HTR-8/SVneo (cell line): ENCODE measurements at places on chromosomes 13 and 19.

- no peak for DNase-seq
Observed at GRCh38 chr19:32195706-32196610, 149.5 kb upstream of the ZNF507 start.

- no peak for DNase-seq
Observed at GRCh38 chr13:44322928-44323327, 50.7 kb upstream of the SERP2 start.

- no peak for DNase-seq
Observed at GRCh38 chr13:79222427-79223205, 183.4 kb downstream of the RBM26 start.

- DNase-seq, result no peak
Observed at GRCh38 chr13:69737129-69737935, 370.3 kb upstream of the ATXN8OS start.

DNA sequence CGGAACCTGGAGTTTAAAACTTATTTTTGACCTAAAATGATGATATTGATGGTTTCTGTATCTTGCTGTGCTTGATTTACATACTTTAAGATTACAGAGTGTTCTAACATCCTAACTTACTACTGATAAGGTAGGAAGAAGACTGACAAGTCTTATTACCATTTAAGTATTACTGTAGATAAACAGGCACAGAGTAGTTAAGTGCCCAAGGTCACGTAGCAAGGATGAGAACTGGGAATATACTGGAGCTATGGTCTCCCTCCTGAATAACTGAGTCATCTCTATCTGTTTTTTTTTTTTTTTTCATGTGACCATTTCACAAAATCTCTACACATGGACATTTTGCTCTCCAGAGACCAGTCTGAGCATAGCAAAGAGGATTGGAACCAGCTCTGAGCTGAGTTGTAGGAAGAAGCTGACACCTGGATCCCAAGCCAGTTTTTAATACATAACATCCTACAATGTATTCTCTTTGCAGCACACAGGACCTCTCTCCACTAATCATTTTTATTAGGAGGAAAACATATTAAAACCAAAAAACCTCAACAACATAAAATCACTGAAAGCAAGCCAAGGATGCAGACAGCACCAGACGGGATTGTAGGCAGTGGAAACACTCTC lies 173.5 kb downstream of the DNAJC15 start:
- no peak for DNase-seq

- DNase-seq, result no peak
Observed at GRCh38 chr19:30911491-30911890, 437.7 kb downstream of the TSHZ3 start.

GRCh38 chr13:98981369-98982080 lies 3.7 kb upstream of the DOCK9 start:
- no peak for DNase-seq

- DNase-seq, result no peak
Observed at GRCh38 chr13:109241160-109241559, 545.2 kb downstream of the IRS2 start.

GRCh38 chr13:23667750-23668149 lies 97.5 kb downstream of the TNFRSF19 start:
- no peak for DNase-seq

DNA sequence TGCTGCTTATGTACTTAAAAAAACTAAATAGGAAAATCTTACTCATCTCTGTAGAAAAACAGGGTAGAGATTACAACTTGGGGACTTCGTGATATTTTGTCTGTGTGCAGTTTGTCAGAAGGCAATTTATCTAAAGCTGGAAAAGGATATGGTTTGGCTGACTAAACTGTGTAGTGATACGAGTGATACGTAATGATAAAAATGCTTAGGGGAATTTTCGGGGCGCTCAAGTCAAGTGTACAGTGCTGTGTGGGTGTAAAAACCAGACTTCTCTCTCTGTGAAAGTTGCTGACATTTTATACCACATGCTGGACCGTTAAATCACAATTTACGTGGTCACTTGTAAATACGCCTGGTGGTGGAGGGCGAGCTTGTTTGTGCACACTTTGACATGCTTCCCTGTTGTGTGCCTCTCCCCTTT lies 221.7 kb downstream of the KCNRG start:
- DNase-seq, result no peak

- no peak for DNase-seq
Observed at GRCh38 chr19:7647156-7647555, 10.2 kb downstream of the STXBP2 start.

DNA sequence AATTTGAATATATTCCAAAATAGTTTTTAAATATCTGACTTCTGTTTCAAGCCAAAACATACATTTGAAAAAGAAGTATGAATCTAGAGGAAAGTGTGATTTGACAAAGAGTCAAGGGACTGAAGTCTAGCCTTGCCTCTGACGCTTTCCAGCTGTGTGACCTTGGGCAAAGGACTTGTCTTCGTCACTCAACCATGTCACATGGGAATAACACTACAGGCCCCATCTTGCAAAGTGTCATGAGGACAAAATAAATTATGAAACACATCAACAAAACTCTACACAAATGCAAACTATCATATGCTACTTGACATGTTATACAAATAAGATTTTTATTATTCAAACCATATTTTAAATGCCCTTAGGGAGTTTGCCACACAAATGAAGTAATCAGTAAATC lies 73.0 kb downstream of the CYSLTR2 start:
- DNase-seq, result no peak

- no peak for DNase-seq
Observed at GRCh38 chr19:35381318-35381717, 10.4 kb downstream of the GPR42 start.

- peak; percentile 25 for DNase-seq
Observed at GRCh38 chr19:47363758-47364531, 14.8 kb downstream of the DHX34 start.

GRCh38 chr19:40005691-40006272 lies 8.9 kb downstream of the ZNF546 start:
- DNase-seq, result no peak

DNA sequence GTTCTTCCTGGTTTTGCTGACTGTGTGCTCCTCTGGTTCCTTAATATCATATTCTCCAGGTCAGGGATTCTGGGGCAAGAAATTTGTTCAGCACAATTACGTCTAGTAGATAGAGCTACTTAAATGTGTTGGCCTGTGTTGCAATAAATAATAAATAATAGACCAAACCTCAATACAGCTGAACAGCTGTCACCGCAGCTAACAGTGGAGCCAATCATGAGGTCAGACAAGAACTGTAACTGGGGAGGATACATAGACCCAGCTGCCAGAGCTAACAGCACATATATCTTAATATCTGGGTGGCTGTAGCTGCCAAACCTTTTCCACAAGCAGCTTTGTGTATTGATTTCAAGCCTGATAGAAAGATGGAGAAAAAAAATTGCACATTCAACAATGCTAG lies 1596.3 kb upstream of the PCDH20 start:
- no peak for DNase-seq

GRCh38 chr19:46813839-46814358 lies 25.5 kb upstream of the SLC1A5 start:
- DNase-seq, result no peak

GRCh38 chr13:74825152-74825937 lies 656.6 kb downstream of the TBC1D4 start:
- no peak for DNase-seq

DNA sequence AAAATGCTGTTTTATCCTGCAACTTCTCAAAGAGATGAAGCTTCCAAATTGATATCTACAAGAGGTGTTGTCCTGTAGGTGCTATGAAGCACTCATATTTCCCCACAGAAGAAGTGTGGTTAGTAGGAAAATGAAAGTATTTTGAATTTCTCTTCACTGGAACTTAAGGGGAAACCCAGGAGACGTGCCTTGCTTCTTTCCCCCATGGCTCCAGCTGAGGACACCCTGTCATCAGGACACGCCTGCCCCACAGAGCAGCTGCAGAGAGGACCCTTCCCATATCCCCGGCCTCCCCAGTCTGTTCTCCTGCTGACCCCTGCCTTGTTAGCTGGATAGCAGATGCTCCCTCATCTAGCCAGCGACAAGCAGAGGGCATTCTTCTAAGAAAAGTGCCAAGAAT lies 371.3 kb downstream of the COG6 start:
- no peak for DNase-seq

DNA sequence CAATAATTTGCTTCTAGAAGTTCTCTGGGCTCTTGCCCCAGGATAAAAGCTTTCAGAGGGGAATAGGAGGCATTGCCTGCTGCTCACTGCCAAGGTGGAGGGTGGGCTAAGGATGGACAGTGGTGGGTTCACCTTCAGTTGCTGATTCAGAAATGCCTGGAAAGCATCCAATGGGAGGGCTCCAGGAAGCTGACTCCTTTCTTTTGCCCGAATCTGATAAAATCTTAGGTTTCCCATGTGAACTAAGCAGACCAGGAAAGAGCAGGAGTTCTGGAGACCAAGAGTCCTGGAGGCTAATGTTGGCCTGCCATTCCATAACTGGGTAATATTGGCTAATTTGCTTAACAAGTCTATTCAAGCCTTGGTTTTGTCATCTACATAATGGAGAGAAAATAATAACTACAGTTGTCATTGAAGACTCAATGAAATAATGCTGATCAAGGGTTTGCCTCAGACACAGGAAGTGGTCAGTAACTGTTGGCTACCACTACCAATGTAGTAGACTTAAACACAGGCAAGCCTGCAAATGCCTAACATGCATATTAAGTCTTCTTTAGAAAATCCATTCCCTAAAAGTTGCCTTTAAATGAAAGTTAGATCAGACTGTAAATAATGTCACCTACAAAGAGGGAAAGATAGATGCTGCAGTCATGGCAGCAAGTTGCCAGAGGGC lies 528.4 kb upstream of the NBEA start:
- DNase-seq, result no peak

GRCh38 chr13:105345730-105346129 lies 1189.7 kb downstream of the EFNB2 start:
- no peak for DNase-seq
